Glutamatergic neuron (in vitro differentiated cells): ENCODE measurements at places on chromosomes 5 and 9. TPM values are rescaled to one million over a fixed set of nuclear protein-coding genes. Genes with fewer than 3 reads are reported as not detected.

The SHISAL2B gene
- total RNA-seq = not detected

The ADAMTSL2 gene
- 1.3 TPM for total RNA-seq

The PCDHGA3 gene
- 10.4 TPM for total RNA-seq

- DNase-seq = no peak
Measured at GRCh38 chr9:86978413-86978812, 31.1 kb upstream of the GAS1 start.

DNA sequence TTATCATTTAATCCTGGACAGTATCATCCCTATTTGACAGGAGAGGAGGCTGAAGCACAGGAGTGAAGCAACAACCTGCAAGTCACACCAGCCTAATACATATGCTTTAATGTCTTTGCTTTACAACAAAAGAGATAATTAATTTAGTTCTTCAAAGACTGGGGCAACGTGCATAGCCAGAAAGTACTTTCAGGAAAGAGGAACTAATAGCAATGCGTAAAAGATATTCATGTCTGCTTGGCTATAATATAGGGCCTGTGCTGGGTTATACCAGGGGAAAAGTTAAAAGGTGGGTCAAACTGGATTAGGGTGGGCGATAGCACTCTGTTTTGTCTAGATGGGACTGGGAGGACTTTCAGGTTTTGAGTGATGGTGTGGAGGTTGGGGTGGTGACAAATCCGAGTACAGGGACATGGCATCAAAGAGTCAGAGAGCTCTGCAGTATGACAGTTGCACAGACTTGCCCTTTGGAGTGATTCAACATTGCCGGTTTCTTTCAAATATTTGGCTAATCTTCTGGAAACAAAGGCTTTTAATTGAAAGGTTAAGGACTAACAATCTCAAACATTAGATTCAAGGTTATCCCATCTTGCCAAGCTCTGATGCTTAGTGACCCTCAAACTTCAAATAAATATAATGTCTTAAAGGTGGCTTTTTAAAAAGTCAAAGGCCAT lies 11.9 kb downstream of the DAB2 start:
- DNase-seq = no peak

GRCh38 chr5:80961376-80962281 lies 1.5 kb downstream of the RASGRF2 start:
- DNase-seq = no peak

DNA sequence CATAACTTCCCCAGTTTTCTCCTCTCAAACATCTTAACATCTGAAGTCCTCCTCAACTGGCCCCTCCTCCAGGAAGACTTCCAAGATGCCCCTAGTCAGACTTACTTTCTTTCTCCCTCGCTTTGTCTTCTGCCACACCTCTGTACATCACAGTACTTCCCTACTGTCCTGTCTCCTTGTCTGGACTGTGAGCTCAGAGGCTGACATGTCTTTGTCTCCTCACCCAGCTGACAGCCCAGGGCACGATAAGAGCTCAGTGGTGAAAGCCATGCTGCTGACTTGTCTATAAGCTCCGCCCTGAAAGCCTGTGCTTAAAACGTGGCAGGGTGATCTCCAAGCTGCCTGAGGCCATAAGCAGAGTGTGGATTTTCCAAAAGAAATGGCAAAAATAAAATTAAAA lies 33.0 kb upstream of the SLC25A51 start:
- DNase-seq = peak; percentile 52

DNA sequence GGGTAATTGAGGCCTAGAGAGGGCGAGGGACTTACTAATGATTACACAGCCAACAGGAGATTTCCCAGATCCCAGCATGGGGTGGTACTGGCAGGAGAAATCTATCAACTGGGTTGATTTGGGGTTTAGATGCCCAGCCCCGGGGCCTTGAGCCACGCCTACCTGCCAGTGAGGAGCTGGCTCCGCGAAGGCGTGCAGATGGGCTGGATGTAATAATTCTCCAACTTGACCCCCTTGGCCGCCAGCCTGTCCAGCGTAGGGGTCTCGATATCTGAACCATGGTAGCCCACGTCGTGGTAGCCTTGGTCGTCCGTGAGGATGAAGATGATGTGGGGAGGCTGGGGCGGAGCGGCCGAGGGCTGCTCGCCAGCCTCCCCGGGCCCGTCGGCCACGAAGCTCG lies 804 bp downstream of the ARSI start:
- no peak for DNase-seq

DNA sequence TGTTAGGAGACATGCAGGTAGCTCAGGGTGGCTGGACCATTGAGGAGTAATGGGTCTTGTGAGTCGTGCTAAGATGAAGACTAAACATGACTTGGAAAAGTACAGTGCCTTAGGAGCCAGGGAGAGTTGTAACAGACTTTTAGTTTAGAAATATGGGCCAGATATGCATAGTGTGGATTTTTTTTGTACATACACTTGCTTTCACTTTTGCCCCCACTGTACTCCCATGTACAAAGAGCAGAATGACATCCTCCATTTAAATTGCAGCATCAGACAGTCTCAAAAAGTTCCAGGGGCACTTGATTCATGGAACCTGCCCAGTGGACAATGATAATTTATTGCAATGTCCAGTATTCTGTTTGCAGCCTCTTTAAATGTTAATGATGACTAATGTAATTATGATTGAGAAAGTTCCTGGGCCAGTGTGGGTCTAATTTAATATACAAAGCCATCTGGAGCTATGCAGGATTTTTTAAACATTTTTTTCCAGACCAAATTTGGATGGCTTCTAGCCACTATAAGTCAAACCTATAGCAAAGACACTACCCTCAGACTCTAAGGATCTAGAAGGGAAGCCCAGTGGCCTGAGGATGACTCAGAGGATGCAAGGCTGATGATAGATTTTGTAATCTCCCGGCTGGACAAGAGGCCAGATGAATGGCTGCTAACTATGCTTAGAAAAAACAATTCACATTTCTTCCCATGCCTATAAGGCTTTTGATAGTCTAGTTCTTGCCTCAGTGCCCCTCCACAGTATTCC lies 80.1 kb downstream of the TRPC7 start:
- DNase-seq = no peak
